ENCODE measurements at places on chromosomes 2 and 18. TPM values are rescaled to one million over a fixed set of nuclear protein-coding genes. Genes with fewer than 3 reads are reported as not detected.

DNA sequence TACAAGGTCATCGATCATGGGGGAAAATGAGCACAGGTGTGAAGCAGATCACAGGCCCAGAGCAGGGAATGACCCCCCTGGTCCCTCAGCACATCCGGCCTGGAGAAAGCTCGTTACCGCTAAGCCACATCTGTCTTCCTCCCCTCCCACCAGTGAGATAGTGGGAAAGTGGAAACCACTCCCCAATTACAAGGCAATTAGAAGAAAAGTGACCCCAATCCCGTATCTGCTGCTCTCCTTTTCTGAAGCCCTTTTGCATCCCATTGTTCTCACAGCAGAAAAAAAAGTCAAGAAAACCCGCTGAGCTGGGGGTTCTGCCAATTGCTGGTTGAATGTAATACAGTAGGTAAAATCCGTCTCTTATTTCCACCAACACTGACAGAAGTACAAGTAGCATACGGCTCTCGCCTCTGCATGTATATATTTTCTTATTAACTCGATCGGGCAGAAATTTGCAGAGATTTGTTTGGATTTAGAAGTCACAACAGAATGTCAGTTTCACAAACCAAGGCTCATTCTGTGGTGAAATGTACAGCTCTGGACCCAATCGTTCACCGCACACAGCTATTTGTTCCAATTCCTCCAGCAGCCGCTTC is 287.0 kb downstream of the TCF4 start:
- DNase-seq, result no peak

DNA sequence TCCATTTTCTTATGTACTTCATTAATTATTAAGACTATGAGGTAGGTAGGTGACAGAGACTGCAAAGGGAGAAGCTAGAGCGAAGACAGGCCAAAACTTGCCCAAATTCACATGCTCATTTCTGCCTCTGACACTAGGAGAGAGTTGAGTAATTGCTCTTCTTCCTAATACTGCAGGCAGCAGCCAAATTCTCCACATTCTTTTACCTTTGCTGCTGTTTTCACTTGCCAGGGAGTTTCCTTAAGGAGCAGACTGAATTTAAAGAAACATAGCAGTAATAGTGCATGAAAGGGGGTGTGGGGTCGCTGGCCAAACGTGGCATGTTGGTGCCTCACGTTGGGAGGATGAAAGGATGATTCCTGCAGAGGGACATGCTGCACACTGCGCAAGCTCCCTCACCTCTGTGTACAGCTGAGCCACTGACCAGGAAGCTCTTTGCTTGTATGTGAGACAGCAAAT is 12.3 kb downstream of the CRIM1 start:
- no peak for DNase-seq

DNA sequence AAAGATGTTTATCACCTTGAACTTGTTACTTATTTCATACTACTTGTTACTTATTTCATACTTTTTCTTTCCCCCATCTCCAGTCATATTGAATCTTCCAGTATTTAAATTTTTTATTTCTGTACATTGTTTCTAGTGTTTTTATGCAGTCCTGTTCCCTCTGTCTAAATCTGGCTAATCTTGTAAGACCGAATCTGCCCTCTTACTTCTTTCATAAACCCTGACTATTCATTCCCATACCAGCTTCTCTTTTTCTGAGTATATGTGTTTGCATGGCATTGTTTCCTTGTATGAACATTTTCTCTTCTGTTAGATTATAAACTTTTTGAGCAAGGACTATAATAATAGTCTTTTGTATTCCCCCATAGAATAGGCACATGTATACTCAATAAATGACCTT is 131.7 kb downstream of the TAF4B start:
- DNase-seq, result no peak

GRCh38 chr2:70510313-70510712 is 43.3 kb downstream of the TGFA start:
- DNase-seq, result no peak

DNA sequence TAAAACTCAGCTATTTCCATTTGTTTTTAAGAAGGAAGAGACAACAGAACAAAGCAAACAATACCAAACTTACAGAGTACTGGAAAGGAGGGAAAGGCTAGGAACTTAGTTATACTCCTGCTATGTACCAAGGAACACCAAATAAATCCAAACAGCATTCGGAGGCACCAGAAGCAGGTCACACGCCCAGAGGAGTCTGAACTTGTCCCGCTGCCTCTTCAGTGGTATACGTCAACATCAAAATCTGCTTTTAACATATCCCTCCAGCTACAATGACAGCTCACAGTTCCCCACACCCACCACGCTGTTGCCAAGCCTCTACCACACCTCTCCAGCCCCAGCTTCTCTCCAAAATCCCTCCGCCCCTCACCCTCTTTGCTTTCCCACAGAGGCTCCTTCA is 17.3 kb downstream of the C2orf76 start:
- DNase-seq, result no peak

ESPNL gene
- 2.0 TPM for total RNA-seq

KRTCAP3 gene
- 1.2 TPM for total RNA-seq

SLC39A10 gene
- 8.5 TPM for total RNA-seq

MYO7B gene
- 0.52 TPM for total RNA-seq

PLB1 gene
- total RNA-seq, result 3.0 TPM
